Fibroblast of skin of right biceps (primary cell): ENCODE measurements at places on chromosomes 3 and 15.

DNA sequence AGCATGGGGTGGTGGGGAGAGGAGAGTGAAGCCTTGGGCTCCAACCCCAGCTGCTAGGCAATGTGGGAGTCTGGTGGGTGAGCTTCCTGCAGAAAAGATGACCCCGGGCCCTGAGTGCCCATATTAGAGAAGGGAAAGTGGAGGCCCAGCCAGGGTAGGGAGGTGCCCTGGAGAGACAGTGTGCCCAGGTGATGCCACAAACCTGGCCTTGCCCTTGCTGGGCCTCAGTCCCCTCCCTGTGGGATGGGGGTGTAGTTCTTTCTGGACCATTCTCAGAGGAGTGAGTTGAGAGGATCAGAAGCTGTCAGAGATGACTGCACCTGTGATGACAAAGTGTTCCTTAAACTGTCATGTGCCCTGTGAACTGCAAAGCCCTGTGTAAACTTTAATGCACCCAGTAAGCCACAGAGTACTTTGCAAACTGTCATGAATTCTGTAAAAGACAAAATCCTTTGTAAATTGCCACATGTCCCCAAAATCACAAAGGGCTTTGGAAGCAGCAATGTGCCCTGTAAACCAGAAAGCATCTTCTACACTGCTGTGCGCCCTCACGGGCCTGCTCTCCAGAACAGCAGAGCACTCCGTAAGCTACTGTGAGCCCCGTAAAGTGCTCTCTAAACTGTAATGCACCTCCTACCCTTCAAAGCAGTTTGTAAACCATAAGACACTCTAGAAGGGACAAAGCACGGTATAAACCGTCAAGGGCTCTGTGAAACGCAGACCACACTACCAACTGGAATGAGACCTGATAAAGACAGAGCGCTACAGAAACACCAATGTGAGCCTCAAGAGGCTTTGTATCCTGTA lies 51.3 kb upstream of the FGD5 start:
- DNase-seq: no peak

- DNase-seq: no peak
Observed at GRCh38 chr3:196124608-196125007, 42.7 kb upstream of the TFRC start.

GRCh38 chr3:18080198-18080689 lies 337.8 kb upstream of the TBC1D5 start:
- DNase-seq: peak; percentile 63

DNA sequence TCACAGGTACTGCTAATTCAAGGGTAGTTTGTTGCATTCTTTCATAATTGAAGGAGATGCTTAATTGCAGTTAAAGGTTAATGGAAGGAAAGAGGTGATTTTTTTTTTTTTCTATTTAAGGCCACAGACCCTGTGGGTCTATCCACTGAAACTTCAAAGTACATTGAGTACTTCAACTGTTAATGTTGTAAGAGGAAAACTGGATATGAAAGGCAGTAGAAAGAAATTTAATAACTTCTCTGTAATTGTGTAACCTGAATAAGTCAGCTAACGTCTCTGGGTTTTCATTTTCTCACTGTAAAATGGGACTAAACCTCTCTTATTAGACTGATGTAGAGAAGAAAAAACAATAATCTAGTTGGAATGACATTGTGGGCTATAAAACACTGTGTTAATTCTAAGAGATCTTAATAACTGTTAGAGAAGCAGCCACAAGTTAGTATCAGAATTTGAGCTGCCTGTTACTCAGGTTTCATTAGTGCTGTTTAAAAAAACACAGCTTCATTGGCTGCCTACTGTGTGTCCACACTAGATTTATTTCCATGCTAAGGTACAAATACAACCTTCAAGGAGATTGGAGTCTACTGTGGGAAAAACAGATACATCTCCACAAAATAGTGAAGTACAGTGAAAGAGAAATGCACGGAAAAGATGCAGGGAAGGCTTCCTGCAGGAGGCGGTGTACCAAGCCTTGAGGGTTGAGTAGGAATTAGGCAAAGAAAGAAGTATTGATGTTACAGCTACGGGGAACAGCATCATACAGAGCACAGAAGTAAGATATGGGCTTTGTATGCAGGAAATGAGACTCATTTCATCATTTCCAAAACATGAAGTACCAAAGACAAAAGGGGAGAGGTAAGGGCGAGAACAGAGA lies 483.6 kb downstream of the TAFA4 start:
- DNase-seq: no peak

GRCh38 chr15:98823012-98823458 lies 174.7 kb downstream of the IGF1R start:
- DNase-seq: peak; percentile 89

GRCh38 chr15:39344662-39345141 lies 236.2 kb upstream of the THBS1 start:
- no peak for DNase-seq

DNA sequence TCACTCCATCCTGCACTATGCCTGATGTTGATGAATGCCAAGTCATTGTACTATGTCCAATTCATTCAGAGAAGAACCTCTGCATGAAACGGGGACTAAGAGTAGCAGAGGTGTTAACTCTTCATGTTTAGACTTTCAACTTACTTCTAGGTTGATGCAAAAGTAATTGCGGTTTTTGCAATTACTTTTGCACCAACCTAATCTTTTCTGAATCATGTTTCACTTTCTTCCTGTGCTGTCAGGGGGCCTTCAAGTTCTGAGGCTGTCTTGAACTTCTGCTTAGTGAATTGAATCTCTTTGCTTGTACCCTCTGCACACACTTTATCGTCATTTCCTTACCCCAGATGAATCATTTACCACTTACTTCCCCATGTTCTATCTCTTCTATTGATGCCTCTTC lies 636.2 kb downstream of the NAALADL2 start:
- DNase-seq: no peak

DNA sequence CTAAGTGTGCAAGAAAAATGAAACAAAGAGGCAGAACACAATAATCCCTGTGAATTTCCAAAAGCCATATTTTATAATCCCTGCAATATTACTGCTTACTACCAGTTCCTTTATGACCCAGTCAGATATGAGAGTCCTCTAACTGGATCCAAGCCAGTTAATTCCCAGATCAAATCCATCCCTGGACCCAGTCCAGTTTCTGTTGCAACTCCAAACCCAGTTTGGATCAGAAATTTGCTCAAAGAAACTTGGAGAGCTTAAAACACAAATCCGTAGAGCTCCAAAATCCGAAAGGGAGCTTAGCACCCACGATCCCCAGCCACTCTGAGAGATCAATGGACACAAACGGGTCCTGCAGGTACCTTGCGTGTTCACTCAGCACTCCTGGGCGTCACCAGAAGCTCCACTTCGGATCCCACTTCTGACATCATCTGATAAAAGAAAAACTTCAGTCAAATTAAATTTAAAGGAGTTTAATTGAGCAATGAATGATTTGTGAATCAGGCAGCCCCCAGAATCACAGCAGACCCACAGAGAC lies 32.6 kb upstream of the THUMPD3 start:
- no peak for DNase-seq

- DNase-seq: no peak
Observed at GRCh38 chr15:59668556-59668955, 11.2 kb upstream of the GTF2A2 start.

DNA sequence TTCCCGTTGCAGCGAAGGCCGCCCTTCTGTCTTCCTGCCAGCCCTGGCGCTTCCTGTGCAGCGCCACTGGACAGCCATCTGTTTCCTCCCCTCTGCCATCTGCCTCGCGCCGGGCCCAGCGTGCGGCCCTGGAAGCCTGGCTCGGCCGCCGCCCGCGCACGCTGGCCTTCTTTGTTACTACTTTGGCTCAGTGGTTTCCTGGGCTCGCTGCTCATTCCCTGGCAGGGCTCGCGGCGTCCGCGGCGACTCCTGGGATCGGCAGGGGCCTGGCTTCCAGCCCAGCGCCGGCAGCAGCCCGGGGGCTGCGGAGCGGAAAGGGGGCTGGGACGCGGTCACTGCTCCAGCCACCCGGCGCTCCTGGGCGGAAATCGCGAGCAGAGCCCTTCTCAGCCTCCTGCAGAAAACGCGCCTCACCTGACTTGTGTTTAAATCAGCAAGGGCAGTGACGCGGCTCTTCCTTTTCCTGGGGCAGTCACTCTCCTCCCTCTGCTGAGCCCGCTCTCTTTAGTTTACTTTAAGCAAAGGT lies 10.0 kb downstream of the CMTM7 start:
- DNase-seq: peak; percentile 72

DNA sequence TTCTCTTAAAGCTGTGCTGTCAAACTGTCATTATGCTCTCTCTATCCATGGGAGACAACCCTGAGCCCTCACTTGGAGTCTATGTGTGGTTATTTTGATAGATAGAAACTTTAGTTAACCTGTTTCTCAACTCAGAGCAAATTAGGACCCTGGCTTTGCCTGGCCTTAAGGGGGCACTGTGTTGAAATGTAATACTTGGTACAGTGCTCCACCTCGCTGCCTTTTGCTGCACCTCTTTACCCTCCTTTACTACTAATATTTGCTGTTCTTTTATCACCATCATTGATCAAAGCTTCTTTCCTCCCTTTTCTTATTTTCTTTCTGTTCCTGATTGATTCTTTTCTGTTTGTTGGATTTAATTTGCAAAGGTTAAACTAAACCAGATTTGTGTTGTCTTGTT lies 34.3 kb downstream of the STT3B start:
- DNase-seq: no peak

DNA sequence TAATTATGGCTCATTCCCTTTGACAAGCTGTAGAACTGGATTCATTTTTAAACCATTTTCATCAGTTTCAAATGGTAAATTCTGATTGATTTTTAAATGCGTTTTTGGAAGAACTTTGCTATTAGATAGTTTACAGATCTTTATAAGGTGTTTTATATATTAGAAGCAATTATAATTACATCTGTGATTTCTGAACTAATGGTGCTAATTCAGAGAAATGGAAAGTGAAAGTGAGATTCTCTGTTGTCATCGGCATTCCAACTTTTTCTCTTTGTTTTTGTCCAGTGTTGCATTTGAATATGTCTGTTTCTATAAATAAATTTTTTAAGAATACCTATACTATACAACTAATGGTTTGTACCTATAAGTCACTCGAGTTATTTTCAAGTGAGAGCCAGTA lies 62.7 kb downstream of the PXYLP1 start:
- no peak for DNase-seq

DNA sequence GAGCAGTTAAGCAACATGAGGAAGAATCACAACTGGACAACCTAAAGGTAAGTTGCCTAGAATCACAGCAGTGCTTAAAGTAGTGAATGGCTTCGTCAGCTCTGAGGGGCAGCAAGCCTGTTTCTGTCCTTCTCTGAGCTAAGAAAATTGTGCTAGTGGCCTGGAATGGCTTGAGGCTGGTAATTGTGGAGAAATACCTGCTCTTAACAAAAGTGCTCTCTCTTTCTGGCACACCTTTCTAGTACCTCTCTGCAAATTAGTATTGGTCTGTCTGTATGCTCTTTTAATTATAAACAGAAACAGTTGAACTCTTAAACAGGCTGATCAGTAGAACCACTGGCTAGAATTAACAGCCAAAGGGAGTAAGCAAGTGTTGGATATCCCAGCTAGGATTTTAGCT lies 11.6 kb downstream of the SNX1 start:
- DNase-seq: no peak

DNA sequence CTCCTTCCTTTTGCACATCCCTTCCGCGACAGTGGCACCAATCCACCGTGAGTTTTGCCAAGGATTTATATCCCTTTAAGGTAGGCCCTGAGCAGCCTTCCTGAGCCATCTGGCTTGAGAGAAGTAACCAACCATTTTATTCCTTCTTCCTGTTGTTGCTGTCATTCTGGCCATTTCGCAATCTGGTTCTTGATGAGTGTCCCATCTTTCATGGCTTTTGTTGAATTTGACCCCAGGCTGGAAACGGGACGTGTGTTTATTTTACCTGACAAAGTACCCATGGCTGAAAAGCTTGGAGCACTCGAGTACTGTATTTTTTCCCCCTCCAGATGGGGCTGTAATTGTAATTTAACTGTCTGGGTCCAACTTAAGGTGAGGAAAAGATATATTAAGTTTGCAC lies 173.4 kb downstream of the WNT5A start:
- DNase-seq: no peak

- DNase-seq: no peak
Observed at GRCh38 chr15:32122013-32122412, 91.7 kb downstream of the CHRNA7 start.

DNA sequence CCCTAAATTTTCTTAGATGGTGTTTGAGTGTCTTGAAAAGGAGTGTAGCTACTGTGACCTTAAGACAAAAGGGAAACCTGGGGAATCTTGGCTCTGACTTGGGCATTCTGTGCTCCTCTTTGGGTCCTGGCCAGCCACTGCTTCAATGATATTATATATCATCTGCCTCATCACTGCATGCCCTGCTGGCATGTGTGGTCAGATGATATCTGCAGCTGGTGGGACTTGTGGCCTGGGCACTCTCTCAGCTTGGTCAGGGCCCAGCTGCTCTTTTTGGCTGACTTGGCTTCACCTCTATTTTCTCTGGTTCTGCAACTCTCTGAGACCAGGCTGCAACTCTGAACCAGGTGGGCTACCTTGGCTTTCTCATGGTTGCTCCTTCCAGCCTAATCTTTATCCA lies 446.1 kb upstream of the RARB start:
- no peak for DNase-seq

- peak; percentile 31 for DNase-seq
Observed at GRCh38 chr3:28590860-28591259, 242.2 kb upstream of the AZI2 start.

DNA sequence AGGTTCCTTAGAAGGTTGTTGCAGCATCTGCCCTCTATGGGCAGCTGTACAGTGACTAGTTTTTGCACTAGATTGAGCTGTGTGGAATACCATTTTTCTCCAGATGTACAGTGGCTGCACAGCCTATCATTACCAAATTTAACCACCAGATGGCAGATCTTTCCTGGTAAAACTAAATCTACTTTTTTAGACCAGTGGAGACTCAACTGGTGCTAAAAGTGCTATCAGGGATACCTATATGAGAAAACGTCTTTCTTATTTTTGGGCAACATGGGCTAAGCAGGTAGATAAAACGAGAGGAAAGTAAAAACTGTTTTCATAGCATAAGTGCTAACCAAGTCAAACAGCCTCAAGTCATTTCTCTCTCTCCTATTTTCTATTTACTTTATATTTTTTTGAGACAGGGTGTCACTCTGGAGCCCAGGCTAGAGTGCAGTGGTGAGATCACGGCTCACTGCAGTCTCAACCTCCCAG lies 21.2 kb downstream of the IGSF10 start:
- peak; percentile 76 for DNase-seq

GRCh38 chr3:11717768-11718636 lies 74.3 kb upstream of the VGLL4 start:
- peak; percentile 68 for DNase-seq

- DNase-seq: peak; percentile 92
Observed at GRCh38 chr3:123344175-123344906, 104.5 kb downstream of the ADCY5 start.

DNA sequence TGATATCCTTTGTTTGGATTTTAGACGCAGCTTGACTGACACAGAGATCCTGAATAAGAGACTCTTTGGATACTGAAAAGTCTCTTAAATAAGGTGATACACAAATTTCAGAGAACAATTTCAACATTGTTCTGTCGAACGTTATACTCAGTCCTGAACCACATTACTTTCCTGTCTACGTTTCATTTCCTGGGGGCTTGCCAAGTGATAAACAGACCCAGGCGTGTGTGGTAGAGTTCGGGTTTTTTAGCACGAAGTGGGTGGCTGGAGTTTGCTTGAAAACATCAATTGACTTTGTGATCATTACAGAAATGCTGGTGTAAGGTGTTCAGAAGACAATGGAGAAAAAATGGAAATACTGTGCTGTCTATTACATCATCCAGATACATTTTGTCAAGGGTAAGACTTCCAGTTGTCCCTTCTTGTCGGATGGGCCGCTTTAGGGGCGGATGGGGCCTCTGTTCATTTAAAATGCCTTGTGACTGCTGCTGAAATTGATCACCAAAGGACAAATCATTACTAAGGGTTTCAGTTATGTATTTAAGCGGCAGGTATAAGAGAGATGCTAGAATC lies at the start of gene CD96:
CD96 (plus strand) TSS at position 287 of the 573 bp plus-strand sequence; CDS start at position 339, 52 bp downstream.
- peak; percentile 46 for DNase-seq

GRCh38 chr3:53102601-53103147 lies 27.6 kb downstream of the RFT1 start:
- DNase-seq: no peak
